ENCODE measurements at places on chromosomes 1 and 21.

DNA sequence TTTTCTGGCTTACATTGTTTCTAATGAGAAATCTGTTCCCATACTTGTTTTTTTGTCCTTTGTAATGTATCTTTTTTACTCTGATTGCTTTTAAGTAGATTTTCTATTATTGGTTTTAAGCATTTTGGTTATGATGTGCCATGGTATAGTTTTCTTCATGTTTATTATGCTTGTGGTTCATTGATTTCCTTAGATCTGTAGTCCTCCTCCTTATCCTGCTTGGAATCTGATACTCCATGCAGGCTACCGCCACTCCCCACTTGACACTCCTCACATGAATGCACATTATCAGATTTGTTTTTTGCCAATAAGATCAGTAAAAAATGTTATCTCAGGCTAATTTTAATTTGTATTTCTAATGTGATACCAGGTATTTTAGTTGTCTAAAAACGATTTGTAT lies 20.8 kb downstream of the UROD start:
- no peak for DNase-seq

- no peak for DNase-seq
Measured at GRCh38 chr1:53107090-53107489, 35.3 kb downstream of the SLC1A7 start.

- DNase-seq: no peak
Measured at GRCh38 chr1:110696818-110697217, 22.1 kb upstream of the KCNA3 start.

DNA sequence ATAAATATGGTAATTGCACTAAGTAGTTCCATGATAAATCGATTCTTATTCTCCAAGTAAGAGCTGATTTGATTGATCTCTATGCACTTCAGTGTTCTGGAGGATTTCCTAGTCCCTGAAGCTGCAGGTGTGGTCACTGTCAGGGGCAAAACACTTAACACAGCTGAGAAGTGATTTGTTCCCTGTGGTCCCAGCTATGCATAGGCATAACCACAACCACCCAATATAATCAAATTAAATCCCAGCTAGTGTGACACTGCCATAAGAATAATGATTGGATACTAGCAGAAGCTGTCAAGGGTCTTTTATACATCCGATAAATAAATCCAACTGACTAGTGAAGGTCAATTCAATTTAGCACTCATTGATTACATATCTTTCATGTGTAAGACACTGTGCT lies 60.1 kb downstream of the PTGER3 start:
- DNase-seq: no peak

- no peak for DNase-seq
Measured at GRCh38 chr1:220841293-220841692, 38.0 kb upstream of the HLX start.
